ENCODE measurements at places on chromosomes 7 and 10.
A peak's percentile ranks its signal among the peaks of the same experiment; 100 is the strongest.

DNA sequence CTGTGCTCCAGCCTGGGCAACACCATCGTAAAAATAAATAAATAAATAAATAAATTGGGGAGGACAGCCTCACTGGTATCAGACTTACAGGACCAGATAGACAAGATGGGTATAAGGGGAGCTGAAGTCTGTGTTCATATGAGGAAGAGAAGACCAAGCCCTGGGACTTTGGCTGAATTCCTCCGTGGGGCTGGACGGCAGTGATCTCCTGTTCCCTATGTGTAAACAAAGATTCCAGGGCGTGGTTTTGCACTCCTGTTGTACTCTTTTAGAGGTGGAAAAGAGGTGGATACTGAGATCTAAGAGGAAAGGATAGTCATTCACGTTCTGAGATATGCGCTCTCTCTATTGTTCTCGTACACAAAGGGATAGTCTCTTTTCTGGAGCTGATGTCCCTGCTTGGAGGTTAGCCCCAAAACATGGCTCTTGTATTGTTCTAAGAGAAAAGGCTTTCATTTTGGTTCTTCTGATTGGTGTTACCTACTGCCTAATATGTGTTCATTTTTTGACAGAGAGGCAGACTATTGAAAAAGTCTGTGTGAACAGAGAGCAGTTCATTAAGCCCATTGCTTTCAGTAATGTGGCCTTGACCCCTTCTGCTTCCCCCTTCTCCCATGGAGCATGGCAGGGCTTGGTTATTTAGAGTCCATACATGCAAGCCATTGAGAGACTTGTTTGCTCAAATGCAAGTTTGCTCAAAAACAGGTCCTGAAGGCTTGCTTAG is 12.3 kb downstream of the KCTD7 start:
- DNase-seq: no peak

GRCh38 chr7:145644426-145645134 is 472.0 kb upstream of the CNTNAP2 start:
- no peak for DNase-seq

GRCh38 chr7:78702770-78703169 is 750.7 kb downstream of the MAGI2 start:
- DNase-seq: no peak

GRCh38 chr10:115909962-115910731 is 362.9 kb downstream of the GFRA1 start:
- no peak for DNase-seq

GRCh38 chr7:147992698-147993097 is 597.9 kb upstream of the C7orf33 start:
- no peak for DNase-seq

DNA sequence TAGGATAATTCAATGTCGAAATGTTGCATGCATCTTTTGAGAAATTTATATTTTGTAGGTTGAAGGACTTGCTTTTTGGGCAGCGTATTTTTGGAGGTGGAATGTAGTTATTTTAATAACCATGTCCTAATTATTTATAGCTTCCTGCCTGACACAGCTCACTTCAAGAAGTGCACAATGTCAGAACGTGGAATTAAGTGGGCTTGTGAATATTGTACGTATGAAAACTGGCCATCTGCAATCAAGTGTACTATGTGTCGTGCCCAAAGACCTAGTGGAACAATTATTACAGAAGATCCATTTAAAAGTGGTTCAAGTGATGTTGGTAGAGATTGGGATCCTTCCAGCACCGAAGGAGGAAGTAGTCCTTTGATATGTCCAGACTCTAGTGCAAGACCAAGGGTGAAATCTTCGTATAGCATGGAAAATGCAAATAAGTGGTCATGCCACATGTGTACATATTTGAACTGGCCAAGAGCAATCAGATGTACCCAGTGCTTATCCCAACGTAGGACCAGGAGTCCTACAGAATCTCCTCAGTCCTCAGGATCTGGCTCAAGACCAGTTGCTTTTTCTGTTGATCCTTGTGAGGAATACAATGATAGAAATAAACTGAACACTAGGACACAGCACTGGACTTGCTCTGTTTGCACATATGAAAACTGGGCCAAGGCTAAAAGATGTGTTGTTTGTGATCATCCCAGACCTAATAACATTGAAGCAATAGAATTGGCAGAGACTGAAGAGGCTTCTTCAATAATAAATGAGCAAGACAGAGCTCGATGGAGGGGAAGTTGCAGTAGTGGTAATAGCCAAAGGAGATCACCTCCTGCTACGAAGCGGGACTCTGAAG is 620 bp downstream of the ZRANB1 start:
- no peak for DNase-seq

DNA sequence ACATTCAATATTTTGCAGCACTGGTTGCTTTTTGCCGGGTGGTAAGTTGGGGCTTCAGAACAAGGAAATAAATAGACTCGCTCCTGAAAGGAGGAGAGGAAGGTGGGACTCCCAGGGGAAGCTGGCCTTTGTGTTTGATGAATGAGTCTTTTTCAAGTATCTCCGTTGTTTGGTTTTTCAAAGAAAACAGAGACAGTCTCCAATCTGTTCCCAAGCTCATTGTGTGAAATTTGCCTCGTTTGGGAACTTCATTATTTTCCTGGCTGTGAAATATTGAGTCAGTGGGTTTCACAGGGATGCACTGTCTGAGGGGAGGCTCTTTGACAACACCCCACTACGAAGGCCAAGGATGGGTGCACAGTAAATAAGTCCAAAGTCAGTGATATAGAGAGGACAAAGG is 38.7 kb upstream of the KIAA1217 start:
- DNase-seq: no peak

DNA sequence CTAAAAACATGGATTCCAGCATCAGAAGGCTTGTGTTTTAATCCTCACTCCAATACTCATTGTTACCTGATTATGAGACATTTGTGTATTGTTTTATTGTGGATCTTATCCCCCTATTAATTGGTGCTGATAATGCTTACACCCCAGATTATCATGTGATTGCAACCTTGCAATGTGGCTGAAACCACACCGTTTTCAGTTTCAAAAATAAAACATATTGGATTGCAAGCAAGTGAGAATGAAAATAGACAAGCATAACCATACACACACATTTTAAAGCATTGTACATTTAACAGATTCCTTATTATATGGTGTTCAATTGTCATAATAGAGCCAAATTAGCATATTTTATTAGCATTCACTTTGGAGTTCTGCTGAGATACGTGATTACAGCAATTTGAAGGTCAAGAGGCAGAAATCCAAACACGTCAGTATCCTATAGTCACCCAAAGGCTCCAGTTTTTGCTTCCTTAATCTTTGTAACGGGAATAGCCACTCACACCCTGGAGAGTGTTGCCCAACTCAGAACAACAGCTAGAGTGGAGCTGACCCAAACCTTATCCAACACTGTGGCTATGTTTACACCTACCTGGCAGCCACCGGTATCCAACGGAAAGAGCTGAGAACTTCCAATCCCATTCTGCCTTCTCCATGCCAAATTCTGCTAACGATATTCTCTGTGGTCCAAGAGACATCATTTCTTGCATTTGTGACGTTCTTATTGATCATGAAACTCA is 317.1 kb upstream of the KLF6 start:
- no peak for DNase-seq

DNA sequence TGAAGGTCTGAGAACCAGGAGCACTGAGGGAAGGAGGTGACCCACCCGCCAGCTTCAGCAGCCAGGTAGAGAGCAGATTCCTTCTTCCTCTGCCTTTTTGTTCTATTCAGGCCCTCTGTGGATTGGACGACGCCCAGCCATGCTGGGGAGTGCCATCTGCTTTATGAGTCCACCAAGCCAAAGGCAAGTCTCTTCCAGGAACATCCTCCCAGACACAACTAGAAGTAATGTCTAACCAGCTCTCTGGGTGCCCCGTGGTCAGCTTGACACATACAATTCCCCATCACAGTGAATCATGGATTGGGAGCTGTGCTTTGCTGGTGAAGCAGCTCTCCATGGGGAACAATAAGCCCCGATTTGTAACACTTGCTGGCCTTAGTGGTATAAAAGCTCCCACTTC is 125.2 kb downstream of the CCDC3 start:
- no peak for DNase-seq

DNA sequence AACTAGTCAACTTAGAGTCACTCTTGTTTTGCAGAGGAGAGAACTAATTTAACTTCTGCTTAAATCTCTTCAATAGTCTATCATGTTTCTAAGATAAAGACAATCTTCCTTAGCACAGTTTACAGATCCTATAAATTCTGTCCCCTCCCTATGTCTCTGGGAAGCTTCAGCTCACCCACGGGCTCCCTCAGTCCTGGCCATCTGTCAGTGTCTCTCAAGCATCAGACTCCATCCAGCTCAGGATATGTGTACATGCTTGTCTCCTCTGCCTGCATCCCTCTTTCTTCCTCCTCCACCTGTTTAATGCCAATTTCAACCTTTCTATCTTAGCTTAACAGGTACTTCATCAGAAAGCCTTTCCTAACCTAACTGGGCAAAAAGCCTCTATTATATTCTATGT is 177.1 kb upstream of the PTER start:
- no peak for DNase-seq

GRCh38 chr10:126179637-126180036 is 208.6 kb downstream of the ADAM12 start:
- DNase-seq: no peak

GRCh38 chr10:4514445-4515108 is 311.4 kb upstream of the AKR1E2 start:
- DNase-seq: no peak

DNA sequence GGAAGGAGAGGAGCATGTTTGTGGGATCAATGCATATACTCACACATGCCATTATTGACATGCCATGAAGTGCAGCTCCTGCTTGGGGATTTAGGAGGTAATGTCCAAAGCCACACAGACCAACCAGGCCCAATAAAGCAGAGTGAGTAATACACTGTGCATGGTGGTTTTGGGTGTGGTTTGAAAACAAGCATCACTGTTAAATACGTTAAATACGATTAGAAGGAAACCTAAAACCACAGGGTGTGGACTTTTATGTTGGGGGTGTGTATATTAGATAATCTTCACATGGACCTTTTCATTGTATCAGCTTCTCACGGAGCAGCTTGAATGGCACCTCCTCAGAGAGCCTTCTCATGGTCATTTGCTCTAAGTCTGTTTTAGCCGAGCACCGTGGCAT is 10.4 kb upstream of the EIF3A start:
- DNase-seq: peak; percentile 57

DNA sequence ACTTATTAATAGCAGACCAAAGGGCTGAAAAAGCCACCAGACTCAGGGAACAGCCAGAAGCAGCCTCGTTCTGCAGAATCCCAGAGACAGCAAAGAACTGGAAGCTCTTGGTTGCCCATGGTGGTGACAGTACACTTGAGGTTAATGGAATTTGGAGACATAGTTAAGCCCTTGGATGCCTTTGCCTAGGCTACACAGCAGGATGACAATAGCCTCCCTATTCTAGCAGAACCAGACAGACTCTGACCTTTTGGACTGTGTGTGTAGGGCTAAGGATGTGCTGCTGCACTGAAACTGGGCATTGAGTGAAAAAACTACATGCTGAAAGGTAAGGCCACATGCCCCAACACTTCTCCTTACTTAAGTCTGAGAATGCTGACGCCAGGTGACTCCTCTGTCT is 22.7 kb downstream of the OTUD1 start:
- no peak for DNase-seq

DNA sequence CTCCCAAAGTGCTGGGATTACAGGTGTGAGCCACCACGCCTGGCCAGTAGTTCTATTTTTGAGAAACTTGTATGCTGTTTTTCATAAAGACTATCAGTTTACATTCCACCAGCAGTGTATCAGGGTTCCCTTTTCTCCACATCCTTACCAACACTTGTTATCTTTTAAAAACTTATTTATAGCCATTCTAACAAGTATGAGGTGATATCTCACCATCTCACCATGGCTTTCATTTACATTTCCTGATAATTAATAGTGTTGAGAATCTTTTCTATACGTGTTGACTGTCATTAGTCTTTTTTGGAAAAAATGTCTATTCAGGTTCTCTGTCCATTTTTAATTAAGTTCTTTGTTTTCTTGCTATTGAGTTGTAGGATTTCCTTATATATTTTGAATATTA is 416.1 kb downstream of the NEBL start:
- DNase-seq: no peak

DNA sequence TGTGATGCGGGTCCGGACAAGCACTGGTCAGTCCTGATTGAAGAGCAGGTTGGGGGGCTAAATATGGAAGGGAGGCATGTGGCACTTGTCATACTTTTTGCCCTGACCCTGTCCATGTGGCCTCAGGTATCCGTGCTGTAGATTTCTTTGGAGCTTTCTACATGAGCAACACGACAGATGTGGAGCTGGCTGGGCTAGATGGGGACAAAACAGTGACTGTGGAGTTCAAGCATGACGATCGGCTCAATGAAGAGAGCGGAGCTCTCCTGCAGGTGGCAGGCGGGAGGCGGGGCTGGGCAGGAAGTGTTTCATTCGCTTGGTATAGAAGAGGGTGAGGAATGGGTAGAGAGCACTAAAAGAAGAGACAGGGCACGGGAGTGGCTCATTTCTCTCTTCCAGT is 13.0 kb upstream of the CHCHD1 start:
- no peak for DNase-seq

- DNase-seq: no peak
Measured at GRCh38 chr7:128446306-128446705, 9.4 kb upstream of the HILPDA start.

DNA sequence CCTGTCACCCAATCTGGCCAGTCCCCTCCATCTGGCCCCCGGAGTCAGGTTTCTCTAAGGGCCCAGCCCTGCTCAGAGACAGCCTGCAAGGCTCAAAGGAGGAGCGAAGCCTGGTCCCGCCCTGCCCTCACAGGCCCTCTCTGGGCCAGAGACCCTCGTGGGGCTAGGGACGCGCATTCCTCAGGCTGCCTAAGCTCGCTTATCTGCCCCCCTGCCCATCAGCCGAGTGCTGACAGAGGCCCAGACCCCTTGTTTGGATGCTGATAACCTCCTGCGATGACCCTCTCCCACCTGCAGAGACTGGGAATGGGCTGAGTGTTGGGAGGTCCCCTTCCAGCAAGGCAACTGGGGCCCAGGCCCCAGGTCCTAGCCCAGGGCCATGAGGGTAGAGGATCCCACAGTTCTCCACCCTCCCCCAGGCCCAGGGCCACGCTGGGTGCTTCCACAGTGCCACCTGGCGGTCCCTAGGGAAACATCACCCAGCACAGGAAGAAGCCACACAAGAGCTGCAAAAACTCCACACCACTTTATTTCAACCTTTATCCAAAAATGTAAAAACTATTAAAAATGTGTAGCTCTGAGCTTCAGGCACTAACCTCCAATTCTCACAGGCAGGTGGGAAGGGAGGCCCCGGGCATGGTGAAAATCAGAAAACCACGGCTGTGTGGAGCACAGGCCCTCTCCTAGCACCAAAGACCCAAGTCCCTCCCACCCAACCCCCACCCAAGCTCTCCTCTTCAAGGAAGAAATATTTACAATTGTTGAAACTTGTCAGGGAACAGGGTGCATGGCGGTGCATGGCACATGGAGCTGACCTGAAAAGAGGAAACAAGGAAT is 2.2 kb downstream of the NPM3 start:
- peak; percentile 75 for DNase-seq

GRCh38 chr7:149714081-149714909 is 59.1 kb downstream of the ZNF467 start:
- peak; percentile 39 for DNase-seq
